ENCODE measurements at places on chromosomes 11 and 22.

GRCh38 chr11:65488273-65489034, 10.4 kb upstream of the MALAT1 start:
- DNase-seq, result no peak

- DNase-seq, result no peak
Measured at GRCh38 chr11:111301004-111301841, 2.9 kb downstream of the POU2AF3 start.

GRCh38 chr22:46761539-46762237, 762 bp upstream of the TBC1D22A start:
- DNase-seq, result peak; percentile 10

DNA sequence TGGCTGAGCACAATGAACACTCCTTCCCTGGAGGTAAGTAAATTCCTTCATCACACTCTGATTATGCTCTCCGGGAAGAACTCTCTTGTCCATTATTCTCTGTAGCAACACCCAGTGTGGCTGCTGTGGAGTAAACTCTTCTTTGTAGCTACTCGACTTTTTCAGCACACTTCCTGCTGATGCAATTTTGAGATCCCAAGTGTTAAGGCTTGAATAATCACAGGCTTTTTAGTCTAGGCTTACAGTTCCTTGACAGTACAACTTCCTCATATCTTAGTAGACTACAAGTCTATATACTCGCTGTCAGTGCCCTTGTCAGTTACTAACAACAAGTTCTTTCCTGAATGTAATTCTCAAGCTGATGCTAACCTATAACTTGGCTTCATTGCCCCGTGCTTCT, 301.8 kb upstream of the API5 start:
- peak; percentile 37 for DNase-seq

DNA sequence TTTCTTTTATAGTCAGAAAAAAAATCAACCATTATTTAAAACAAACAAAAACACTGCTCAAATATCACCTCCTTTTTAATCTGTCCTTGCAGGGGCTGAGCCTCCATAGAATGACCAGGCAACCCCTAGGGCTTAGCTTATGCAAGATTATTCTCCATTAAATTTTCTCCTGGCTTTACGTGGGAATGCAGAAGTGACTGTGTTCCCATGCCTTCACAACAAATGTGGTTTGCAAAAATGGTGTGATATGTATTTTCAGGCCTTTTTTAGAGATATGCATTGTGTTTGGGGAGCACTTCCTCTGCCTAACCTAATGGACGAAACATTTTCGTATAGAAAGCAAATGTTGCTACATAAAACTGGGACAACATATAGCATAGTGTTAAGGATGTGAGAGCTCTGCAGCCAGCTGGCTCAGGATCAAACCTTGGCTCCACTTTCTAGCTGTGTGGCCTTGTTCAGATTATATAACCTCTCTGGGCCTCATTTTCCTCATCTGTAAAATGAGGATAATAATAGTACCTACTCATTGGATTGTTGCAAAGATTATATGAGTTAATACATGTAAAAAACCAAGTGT, 82.6 kb downstream of the PARVA start:
- no peak for DNase-seq

- DNase-seq, result no peak
Measured at GRCh38 chr11:6667733-6668374, 12.2 kb upstream of the DCHS1 start.

DNA sequence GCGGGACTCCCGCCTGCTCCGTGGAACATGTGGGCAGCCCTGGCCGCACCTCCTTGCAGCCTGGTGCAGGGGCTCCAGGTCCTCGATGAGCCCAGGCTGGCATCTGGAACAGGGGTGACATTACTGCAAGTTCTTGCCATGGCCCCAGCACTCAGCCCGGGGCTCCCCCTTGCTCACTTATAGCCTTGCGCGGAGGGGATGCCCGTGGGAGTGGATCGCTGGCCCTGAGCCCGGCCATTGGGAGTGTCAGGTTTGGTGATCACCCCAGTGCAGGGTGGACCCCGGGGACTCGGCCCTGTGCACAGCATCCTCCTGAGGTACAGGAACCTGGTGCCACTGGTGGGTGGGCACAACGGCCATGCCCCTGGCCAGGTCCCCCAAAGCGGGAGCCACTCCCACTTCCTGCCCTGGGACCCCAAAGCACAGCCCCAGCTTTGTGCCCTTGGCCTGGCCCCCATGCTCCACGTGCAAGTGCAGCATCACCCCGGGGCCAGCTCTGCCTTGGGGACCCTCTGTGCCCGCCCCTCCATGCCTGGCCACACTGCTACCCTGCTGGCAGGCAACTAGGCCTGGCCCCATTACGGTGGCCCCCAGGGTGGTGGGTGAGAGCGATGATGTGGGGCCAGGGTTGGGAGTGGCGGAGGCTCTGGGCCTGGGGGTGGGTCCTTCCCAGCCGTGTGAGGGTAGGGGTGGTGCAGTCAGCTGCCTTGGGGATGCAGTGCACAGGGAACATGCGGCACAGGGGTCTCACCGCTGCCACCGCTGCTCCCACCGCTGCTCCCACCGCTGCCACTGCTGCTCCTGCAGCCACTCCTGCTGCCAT, 439.8 kb downstream of the TBC1D22A start:
- no peak for DNase-seq

DNA sequence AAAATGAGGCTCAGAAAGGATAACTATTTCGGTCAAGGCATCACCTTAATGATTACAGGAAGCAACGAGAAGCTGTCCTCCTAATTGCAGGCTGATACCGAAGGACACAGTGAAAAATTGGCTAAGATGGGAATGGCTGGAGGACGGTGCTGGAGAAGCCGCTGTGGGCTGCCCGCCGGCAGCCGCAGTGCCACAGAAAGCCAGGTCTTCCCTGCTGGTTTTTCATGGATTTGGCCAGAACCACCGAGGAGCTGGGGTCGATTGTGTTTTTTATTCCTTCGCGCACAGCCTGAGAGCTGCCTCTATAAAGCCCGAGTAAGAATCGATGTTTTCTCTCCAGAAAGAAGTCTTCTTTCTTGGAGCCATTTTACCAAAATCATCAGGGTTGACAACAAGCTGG, 1484.2 kb downstream of the BRD1 start:
- DNase-seq, result no peak

DNA sequence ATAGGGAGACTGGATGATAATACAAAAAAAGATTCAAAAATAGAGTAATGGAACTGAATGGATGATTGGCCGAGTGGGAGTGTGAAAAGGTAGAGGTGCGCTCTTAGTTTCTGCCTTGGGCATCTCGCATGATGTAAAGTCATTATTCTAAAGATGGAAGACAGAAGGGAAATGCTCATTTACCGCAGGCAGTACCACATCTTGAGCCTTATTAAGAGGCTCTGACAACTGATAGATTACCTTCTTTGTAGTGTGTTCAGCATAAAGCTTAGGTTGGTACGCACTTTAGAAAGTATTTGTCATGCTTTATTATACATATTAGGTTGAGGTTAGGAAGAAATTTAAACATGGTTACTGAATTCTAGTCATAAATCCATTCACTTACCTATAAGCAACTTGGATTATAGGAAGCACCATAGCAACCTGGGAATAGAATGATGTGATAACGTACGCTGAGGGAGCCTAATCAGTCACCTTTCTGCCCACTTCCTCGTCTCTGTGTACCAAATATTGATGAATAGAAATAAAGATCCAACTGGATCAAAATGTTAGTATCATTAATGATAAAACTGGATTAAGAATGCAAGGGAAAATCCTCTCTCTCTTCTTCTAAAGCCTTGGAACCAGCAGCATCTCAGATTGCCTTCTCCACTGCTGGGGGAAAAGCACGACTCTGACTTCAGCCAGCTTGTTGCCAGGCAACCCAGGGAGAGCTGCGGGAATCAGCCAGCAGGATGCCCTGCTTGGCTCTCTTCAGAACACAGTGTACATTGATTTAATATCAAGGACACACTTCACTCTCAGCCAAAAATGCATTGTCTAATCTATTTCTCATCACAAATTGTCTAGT, 29.0 kb upstream of the VWA5A start:
- no peak for DNase-seq

- no peak for DNase-seq
Measured at GRCh38 chr11:120023120-120023519, 114.8 kb downstream of the TRIM29 start.

GRCh38 chr11:70467201-70468085, 69.1 kb downstream of the CTTN start:
- peak; percentile 39 for DNase-seq

- DNase-seq, result no peak
Measured at GRCh38 chr11:109940816-109941215, 152.4 kb upstream of the ZC3H12C start.

- peak; percentile 8 for DNase-seq
Measured at GRCh38 chr11:128776424-128777284, 82.8 kb downstream of the FLI1 start.

GRCh38 chr11:71255800-71256479, 3.6 kb upstream of the SHANK2 start:
- no peak for DNase-seq
